Natural killer cell (primary cell): ENCODE measurements at places on chromosomes 7 and 10. TPM values are rescaled to one million over a fixed set of nuclear protein-coding genes. Genes with fewer than 3 reads are reported as not detected.
A peak's percentile ranks its signal among the peaks of the same experiment; 100 is the strongest.

Gene SUGCT
- 0.59 TPM for total RNA-seq

Gene RPEL1
- not detected for total RNA-seq

Gene CDHR3
- total RNA-seq = 12.4 TPM

Gene ZNF736
- total RNA-seq = 22.7 TPM

Gene RAMP3
- not detected for total RNA-seq

Gene FBXO24
- total RNA-seq = 0.94 TPM

Gene SRRT
- total RNA-seq = 281 TPM

Gene FAM200A
- total RNA-seq = 2.3 TPM

Gene CALY
- total RNA-seq = not detected

Gene UNC5B
- 0.09 TPM for total RNA-seq

DNA sequence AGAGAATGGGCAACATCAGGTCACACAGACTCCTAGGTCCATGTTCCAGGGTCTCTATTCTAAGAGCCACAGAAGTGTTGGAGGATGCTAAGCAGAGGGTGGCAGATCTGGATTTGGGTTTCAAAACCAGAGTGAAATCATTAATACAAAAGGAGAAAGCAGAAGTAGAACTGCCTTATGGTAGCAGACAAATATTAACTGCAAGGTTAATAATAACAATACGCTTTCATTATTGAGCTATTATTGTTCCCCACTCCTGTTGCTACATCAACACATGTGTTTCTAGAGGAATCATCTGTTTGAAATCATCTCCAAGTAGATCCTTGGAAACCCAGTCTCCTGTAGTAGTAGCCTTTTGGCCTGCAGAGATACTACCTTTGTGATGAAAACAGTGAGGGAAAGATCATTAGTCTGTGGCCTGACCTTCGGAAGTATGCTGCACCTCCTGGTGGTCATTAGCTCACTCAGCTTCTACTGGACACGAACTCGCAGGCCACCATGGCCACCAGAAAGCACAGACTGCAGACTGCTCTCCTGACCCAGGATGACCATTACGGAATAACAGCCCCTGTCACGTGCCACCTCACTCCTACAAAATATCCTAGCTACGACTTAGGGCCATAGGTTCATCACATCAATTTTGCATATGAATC is 84.6 kb downstream of the XPNPEP1 start:
- no peak for DNase-seq

GRCh38 chr10:8043569-8044306 is 10.8 kb upstream of the GATA3 start:
- DNase-seq = no peak

- DNase-seq = no peak
Measured at GRCh38 chr7:132145466-132145865, 430.8 kb downstream of the PLXNA4 start.

GRCh38 chr7:24419077-24419476 is 135.1 kb downstream of the NPY start:
- no peak for DNase-seq

DNA sequence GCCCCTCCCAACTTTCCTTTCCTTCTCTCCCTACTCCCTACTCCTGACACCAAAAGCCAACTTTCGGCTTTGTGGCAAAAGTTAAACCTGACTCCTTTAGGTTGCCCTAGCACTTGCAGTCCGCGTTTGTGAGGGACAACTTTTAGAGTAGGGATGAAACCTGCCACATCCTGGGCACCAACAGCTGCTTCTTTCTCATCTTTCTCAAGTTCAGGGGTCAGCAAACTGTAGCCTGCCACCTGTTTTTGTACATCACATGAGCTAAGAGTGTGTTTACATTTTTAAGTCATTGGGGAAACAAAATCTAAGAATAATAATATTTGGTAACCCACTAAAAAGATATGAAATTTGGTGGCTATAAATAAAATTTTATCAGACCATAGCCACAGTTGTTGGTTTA is 660.6 kb downstream of the KCNMA1 start:
- no peak for DNase-seq

- DNase-seq = no peak
Measured at GRCh38 chr7:36130236-36130945, 22.7 kb upstream of the EEPD1 start.

- no peak for DNase-seq
Measured at GRCh38 chr10:33227489-33227888, 107.0 kb downstream of the NRP1 start.

DNA sequence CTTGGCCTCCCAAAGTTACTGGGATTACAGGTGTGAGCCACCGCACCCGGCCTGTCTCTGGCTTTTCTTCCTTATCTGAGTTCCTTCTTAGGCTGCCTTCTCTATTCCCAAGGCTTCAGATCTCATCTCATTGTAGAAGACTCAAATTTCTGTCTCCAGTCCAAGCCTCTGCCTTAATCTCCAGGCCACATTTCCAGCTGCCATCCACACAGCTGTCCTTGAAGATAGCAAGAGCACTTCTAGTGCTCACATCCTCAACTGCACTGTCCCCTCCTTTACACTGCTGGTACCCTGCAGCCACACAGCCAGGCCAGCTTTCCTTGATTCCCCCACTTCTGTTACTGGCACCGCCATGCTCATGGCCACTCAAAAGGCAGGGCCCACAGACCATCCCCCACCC is 35.6 kb downstream of the POLL start:
- DNase-seq = no peak

GRCh38 chr7:115052706-115053105 is 130.8 kb downstream of the MDFIC start:
- DNase-seq = no peak

GRCh38 chr7:84216472-84216871 is 21.9 kb upstream of the SEMA3A start:
- DNase-seq = no peak

DNA sequence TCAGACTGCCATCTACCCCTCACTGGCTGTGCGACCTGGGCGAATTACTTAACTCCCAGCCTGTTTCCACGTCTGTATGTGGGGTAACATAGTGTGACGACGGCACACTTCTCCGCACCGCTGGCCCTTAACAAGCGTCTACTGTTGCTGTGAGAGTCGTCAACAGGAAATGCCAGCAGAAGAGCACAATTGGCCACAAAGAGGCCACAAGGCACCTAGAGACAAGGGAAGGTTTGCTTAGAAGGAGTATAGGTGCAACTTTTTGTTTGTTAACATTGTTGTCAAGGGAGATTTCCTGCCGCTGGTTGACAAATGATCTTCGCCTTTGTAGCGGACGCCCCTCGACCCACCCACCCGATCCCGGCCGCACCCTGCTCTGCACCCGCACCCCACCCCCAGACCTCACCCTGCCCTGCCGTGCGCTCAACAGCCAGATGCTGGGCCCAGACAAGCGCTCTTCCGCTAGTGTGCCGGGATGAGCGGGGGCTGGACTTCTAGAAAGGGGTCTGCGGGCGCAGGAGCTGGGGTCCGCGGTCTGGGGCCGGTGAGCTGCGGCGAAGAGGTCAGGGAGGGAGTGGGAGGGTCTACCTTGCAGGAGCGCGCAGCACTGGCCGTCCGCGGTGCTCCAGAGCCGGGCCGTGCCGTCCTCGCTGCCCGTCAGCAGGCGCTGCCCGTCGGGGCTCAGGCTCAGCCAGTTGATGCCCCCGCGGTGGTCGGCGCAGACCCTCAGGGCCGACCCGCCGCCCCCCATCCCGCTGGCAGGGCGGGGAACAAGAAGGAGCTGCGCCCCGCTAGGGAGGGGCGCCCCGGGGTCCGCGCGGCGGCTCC is 785 bp downstream of the WDR86 start:
- DNase-seq = peak; percentile 58

- DNase-seq = no peak
Measured at GRCh38 chr10:815338-816090, 116.0 kb downstream of the LARP4B start.

DNA sequence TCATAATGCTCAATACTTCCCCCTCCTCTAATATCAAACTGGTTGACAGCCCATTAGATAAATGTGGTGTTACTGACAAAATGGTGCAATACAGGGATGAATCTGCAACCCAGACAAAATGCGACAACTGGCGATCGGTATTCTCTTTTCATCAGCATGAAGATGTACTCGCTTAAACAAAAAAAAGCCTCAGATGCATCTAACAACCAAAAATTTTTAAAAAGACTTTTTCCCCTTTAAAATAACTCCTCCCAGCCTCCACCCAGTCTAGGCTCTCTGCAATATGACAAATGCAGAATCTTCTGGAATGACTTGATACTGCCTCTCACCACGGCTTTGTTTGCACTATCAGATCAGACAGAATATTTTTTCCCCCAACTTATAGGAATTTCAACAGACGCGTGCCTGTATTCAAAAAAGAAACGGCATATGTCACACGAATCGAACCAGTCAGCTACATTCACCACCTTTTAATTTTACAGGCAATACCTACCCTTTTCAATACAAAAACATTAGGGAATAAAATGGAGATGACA is 1.2 kb downstream of the YWHAG start:
- no peak for DNase-seq

- no peak for DNase-seq
Measured at GRCh38 chr7:41118486-41118885, 584.4 kb downstream of the INHBA start.

GRCh38 chr7:107091306-107091705 is 46.8 kb downstream of the PRKAR2B start:
- DNase-seq = no peak

DNA sequence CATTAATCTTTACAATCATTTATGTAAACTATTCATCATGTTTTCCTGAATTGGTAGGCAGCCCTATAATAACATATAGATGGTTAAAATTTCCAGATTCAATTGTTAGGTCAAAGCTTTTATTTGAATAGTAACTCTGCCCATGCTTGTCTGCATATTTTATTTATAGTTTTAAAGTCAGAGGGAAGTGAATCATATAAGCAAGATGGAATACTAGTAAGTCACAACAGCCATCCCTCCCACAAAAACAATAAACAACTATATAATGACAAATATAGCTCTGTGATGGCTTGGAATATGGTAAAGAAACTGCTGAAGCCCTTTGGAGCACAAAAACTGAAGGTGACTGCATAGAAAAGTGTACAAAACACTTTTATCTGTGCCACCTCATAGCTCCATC is 156.3 kb upstream of the TMEM106B start:
- no peak for DNase-seq

DNA sequence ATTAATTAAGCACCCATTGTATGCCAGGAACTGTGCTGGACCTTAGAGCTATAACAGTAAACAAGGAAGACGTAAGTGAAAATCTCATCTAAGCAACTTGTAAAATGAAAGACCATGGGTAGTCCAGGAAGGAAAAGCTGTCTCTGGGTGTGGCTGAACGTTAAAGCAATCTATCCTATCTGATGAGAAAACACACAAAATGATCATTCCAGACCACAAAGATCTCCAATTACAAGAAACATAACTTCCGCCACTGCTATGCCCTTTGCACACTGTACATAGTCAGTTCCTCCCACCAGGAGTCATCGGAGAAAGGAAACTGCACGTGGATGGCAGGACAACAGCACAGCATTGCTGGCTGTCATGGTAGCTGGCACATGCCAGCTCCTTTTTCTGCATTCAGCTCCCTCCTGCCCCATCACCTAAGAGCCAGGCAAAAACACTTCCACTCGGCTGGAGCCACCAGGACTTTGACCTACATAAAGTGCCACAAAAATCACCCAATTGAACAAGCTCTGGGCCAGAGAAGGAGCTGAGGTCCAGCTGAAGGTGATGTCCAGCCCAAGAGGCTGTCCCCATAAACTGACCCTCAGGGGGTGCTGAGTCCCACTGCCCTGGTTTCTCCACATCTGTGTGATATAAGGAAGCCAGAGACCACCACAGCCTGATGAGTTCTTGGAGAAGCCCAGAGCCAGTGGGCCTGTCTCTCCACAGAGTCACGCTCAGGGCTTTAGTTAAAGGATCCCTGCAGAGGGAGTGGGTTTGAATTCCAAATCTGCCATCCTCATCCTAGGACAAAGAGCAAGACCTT is 56.4 kb downstream of the STEAP1B start:
- no peak for DNase-seq
